ENCODE measurements at places on chromosomes 16 and 17.

DNA sequence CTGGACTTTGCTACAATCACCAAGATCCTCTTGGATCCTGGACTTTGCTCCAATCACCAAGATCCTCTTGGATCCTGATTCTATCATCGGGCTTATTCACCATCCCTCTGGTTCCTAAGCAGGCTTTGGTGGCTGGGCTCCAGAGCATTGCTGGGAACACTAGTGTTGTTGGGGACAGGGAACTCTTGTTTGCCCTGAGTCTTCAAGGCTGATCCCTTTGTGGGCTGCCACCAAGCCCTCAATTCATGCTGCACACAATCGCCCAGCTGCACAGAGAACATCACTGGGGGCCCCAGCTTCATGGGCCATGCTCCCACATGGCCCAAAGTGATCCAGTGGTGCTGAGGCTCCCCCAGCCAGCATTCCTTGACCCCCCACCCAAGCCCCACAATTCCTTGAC is 88.3 kb downstream of the TMEM132E start:
- no peak for DNase-seq

- no peak for DNase-seq
Measured at GRCh38 chr16:18841833-18842525, 40.6 kb upstream of the ARL6IP1 start.

DNA sequence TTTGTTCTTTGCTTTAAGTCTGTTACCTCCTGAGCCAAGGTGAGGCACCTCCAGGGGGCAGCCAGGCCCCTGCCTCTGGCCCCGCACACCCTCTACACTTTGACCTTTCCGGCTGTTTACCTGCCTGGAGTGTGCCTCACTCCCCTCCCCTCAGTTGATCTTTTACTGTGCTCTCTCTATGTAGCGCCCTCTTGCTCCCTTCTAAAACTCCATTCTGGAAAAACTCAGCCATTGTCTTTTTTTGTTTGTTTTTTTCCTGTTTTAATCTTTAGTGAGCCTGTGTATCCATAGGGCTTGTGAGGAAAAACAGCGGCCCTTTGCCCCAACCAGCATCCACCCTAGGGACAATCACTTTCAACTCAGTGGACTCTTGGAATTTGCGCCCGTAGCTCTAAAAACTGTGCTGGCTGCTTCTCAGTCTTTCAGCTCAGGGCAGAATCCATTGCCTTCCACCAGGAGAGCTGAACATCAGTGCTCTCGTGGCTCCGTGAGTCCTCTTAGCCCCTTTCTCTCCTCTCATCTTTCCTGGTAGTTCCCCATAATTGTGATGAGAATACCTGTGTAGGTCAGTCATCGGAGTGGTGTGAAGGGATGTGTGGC is 4.3 kb downstream of the AMDHD2 start:
- no peak for DNase-seq

- peak; percentile 37 for DNase-seq
Measured at GRCh38 chr16:30533748-30534367, 800 bp downstream of the ZNF747 start.

GRCh38 chr16:23145186-23145585 is 4.1 kb downstream of the USP31 start:
- no peak for DNase-seq

- DNase-seq: no peak
Measured at GRCh38 chr17:40451420-40451819, 8.2 kb downstream of the IGFBP4 start.

DNA sequence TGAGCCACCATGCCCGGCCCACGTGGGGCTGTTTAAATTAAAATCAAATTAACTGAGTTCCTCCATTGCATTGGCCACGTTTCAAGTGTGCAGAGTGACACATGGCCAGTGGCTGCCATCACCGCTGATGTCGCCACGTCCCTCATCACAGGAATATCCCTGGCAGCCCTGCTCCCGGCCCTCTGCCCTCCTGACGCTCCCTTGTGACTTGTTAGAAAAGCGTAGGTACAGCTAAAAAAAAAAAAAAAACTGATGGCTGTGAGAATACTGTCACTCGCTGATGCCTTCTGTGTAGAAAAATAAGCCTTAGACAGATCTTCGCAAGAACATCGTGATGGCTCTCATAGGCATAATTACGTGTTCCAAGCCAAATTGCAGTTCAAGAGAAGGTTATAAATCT is 21.7 kb downstream of the CARHSP1 start:
- DNase-seq: no peak

DNA sequence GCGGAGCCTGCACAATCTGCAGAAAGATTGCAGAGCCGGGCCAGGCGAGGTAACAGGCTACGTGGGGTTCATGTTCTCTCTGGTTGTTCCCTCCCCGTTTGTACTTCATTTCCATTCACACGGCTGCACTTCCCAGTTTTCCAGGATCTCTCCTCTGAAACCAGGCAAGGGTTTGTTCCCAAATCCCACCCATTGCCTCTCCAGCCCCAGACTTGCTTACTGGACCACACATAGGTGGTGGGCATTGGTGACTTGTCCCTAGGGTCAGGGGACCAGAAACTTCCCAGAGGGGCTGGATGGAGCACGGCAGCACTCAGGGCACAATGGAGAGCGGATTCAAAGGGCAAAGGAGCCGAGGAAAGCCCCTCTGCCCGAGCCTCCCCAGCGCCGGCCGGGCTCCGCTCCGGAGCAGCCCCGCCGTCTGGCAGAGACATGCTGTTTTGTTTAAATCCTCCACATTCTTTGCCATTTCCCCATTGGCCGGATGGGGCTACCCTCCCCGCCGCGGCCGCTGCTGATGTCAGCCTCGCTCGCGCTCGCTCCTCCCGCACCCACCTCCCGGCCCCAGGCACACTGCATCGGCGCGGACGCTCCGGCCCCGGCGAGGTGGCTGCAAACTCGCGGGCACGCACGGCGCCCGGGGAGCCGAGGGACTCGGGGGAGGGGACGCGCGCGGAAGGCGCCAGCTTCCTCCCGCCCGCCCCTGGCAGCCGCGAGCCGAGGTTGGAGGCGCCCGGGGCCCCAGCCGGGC is at the start of gene PITPNC1:
Gene PITPNC1 (plus strand): TSS at position 545 of the 751 bp plus-strand sequence.
- peak; percentile 94 for DNase-seq

DNA sequence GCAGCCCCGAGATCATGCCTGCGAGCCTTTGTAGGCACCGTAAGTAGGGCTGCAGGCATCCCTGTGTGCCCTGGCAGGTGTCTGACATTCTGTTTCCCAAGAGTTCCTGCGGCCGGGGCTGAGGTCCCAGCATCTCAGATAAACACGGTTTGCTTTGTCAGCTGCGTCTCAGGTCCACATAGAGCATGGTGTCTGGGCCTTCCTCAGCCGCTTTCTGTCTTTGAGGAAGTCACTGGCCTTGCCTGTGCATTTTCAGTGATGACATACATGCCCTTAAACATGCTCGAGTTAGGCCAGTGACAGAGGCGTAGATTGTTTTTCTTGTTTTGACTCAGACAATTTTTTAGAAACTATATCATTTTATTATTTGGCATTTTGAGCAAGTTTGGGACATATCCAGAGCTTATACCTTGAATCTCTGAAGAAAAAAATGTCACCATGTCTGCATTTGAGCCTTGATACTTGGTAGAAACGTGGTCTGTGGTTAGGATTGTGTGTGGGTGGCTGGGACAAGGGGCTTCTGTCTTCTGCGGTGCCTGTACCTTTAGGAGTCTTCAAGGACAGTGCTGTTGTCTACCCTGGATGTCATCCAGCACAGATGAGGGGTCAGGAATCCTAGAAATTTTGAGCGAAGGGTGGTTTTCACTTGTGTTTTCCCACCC is 105.8 kb downstream of the SNX29 start:
- DNase-seq: no peak

GRCh38 chr16:53827741-53828140 is 123.8 kb downstream of the FTO start:
- DNase-seq: no peak

DNA sequence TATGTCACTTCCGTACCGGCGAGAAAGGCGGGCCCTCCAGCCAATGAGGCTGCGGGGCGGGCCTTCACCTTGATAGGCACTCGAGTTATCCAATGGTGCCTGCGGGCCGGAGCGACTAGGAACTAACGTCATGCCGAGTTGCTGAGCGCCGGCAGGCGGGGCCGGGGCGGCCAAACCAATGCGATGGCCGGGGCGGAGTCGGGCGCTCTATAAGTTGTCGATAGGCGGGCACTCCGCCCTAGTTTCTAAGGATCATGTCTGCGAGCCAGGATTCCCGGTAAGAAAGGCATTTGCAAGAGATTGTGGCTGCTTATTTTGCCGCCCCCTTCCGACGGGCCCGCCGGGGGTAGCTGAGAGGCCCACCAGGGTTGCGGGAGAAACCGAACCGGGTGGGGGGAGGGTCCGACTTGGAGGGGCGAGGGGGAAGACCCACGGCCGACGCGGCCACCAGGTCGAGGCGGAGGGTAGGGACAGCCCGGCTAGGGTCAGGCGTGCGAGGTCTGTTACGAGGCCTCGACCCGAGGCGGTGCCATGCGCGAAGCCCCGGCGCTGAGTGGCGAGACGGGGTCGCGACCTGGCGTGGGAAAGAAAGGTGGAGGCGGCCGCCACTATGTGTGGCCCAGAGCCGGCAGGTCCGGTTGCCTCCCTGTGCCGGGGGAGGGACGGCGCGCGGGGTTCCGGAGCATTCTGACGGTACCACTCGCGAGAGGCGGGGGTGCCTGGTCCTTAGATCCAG is 6.7 kb upstream of the CD68 start:
- peak; percentile 100 for DNase-seq

DNA sequence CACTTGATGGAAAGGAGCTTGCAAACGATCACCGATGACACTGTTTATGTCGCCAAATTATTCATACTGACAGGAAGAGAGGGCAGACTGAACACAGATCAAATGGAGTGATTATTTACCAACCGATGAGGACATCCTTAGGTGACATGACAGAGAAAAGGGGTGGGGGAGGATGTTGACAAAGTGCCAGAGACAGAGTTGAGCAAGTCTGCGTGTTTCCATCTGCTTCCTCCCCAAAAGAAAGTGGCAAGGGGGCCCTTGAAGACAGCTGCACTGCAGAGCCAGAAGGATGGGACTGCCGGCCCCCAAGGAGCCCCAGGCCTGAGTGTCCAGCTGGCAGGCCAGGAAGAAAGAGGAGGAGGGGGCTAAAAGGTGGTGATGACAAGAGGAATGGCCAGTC is 191.0 kb upstream of the RPL38 start:
- peak; percentile 94 for DNase-seq

DNA sequence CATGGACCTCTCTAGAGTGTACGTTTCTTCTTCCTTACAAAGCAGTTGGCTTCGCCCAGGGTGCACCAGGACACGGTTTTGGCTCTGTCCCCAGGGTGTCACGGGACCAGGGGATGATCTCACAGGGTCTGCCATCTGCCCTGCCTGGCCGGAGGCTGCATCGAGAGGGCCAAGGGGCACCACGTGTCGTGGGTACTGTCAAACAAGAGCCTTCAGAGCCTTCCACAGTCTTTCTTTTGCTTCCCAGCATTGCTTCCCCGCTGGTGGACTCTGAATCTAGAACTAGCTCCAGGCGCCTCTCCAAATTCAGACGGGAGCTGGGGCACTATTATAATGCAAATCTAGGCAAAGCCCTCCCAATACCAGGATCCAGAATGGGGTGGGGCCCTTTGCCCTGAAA is 47.9 kb downstream of the MAPT start:
- DNase-seq: peak; percentile 51

DNA sequence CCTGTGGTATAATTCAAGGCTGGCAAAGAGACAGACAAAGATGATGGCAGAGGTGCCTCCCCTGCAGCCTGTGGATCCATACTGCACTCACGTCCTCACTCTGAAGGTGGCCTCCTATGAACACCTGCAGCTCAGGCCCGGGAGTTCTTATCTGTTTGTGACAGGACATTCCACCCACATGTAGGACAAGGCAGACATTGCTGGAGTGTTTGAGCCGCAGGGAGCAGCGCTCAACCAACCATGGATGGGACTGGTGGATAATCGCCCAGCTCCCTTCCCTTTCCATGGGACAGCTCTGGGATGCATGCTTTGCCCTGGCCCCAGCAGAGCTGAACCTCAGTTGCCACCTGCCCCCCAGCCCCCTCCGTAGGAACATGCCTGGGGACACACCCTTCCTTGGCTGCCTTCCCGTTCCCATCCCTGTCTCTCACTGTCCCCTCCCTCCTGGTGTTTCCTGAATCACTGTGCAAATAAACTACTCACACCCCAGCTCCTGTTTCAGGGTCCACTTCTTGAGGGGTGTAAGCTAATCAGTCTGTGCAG is 22.2 kb downstream of the ITPRIPL2 start:
- DNase-seq: peak; percentile 49

DNA sequence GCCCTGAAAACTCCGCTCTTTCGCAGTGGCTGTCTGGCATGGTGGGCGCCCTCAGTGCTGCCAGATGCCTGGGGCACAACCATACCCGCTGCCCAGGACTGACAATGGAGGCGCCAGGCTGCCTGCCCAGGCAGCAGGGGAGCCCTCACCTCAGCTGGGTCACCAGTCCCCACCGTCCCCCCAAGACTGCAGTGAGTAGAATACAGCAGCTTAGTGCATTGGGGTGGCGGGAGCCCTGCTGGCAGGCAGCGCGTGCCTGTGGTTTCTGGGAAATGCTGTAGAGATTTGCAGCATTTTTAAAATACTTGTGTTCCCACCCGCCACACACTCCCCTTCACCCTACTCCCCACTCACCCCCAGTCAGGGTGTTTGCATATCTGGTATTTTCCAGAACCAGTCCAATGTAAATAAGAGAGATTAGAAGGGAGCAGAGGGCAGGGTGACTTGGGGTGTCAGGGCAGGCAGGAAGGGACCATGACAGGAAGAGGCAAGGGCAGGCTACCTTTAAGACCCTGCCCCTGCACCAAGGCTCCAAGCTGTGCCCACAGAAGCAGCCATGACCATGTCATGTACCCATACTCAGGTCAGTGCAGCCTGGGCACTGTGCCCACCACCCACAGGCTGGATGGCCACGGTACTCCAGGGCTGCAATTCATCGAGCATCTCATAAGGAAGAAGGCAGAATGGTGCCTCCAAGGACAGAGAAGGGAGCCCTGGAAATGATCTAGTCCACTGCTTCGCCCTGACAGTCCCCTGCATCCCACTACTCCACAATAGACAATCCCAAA is 21.5 kb downstream of the MYO18A start:
- no peak for DNase-seq

DNA sequence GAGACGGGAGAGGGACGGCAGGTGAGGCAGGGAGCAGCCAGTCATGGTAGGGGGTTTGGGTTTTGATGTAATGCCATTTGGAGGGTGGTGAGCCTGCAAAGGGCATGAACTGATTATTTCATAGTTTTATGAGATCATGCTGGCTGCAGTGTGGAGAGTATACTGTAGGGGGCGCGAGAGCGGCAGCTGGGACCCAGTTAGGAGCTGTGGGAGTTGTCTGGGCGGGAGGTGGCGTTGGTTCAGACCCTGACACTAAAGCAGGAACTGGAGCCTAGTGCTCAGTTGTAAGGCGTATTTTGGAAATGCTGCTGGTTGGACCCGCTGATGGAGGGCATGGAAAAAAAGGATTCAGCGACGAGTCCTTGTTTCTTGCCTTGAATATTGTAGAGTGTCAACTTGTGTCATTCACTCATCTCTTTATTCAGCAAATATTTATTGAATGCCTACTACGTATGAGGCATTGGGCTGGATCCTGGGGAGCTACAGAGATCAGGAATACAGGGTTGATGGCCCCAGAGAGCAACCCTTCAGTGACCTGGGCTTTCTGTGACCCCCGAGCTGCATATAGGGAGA is 23.7 kb upstream of the KDM8 start:
- DNase-seq: peak; percentile 51
